Cerebellar nuclear complex (tissue), 1 donor: ENCODE measurements at places on chromosomes 12 and 14.

DNA sequence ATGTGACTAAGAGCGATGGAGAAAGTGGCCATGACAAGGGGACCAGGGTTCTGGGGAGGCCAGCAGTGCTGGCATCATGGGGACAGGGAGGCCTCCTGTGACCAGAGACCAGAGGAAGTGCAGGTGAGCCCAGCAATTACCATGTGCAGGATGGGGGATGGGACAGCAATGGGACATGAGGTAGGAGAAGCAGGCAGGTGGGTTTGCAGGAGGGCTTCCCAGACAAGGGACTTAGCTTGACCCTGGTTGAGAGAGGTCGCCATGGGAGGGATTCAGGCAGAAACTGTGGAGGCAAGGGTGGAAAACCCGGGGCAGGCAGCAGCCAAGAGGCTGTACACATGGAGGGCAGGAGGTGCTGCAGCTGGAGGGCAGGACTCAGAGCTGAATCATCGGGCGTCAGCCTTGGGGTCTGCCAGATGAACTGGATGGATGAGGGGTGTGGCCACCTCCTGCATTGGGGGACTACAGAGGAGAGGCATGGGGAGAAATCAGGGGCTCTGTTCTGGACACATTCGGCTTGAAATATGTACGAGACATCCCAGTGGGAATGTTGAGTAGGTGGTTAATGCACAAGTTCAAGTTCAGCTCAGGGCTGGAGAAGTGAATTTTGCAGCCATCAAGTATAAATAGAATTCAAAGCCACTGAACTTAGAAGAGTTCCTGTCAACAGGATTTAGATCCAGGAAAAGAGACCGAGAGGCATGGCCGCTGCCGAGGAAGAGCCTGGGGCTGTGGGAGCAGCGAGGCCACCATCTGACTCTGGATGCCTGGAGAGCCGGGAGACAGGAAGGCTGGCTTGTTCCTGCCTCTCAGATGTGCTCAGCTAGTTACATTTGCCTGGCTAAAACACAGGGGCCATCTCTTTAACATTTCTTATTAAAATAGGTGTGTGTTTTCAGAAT lies 36.6 kb downstream of the SFSWAP start:
- DNase-seq, result no peak

DNA sequence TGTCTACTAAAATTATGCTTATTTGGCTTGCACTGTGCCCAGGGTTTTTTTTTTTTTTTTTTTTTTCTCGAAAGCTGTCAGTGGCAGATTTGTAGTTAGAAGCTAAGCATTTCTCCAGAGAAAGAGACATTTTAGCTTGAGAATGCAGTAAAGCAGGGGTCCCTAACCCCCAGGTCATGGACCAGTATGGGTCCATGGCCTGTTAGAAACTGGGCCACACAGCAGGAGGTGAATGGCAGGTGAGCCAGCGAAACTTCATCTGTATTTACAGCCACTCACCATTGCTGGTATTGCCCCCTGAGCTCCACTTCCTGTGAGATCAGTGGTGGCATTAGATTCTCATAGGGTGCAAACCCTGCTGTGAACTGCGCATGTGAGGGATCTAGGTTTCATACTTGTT lies 73.7 kb downstream of the TMTC2 start:
- no peak for DNase-seq

GRCh38 chr12:64558754-64559153 lies 51.5 kb upstream of the RASSF3 start:
- no peak for DNase-seq

DNA sequence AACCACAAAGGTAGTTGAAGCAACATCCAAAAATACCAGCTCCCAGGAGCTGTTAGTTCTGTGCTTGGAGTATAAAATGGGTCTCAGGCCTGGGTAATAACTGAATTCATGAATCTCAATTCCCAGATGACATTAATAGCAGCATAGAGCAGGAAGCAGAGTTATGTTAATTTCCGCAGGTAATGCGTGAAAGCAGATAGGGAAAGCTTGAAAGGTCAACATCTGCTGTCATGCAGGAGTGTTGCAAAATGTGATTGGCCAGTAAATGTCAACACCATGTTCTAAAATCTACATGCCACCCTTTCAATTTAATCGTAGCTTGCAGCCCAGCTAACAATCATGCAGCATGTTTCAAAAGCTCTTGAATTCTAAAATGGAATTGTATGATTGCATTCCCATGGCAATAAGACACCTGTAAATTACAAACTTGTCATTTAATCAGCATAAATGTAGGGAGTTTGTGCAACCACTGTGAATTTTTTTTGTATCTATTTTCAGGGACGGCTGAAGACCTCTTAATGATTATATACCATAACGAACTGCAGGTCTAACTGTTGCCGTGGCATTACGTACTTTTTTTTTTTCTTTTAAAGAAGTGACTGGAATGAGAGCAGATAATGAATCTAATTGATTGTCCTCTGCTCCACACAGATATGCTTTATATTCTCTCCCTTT lies 635.8 kb upstream of the FOXG1 start:
- DNase-seq, result no peak

DNA sequence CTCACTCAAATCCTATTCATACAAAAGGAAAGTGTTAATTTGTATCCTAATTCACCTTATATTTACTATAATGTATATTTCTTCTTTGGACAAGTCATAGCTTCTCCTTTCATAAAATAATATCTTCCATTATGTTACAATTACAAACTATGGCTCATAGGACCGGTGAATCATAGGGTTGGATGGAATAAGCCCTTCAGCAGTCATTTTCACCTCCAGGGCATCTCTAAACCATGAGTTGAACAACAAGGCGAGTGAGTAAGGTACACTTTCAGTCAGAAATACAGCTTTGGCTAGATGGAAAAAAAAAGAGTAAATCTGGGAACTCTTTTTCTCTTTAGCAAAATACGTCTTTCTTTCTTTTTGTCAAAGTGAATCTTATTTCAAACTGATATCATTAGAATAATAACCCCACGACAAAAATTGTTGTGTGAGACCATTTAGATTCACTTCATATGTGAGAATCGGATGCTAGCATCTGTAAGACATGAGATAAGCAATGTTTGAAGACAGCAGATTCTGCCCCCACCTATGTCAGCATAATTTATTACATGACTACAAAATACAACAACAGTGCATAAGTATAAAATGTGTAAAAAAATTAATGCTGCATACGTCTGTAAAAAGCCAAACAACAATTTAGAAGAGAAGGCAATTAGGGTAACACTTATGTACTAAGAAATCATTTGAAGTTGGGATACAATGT lies 184.4 kb upstream of the SLC38A2 start:
- DNase-seq, result no peak

DNA sequence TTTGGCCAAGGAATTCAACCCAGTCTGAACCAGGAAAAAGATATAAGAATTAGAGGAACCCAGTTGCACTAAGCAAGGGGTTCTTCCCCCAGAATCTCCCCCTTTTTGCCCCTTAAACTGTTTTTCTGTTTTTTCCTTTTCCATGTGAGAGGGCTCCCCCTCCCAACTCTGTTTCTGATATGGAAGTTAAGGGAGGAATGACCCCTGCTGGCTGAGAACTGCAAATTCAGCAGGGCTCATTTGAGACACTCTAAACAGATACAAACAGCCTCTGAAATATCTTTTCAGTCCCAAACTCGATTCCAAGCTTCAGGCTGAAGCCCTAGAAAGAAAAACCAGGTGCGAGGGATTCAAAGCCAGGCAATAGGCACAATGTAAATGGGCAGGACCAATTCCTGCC lies 132.7 kb downstream of the SLC41A2 start:
- DNase-seq, result no peak

DNA sequence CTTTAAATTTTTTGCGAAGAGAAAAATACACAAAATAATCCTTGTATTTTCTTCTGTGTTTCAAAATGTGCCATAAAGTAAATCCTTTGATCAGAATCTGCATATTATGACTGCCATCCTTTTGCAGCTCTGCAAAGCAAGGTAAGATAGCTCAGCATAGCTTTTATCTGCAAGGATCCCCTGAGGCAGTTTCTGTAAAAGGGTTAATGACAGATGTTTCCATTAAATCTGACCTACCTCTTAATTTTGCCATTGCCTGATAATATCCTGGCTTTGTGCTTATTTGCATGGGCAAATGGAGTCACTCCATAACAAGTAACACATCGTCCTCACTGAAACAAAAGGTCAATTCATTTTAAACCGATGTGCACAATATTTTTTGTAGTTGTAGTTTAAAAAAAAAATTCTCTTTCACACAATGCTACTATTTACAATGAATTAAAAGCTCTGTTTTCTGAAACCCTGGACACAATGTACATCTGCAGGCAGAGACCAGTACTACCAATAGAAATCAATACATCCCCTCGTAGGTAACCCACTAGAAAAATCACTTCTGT lies 108.5 kb upstream of the SOX5 start:
- no peak for DNase-seq

- no peak for DNase-seq
Observed at GRCh38 chr12:113299619-113300237, 35.2 kb downstream of the SLC8B1 start.

DNA sequence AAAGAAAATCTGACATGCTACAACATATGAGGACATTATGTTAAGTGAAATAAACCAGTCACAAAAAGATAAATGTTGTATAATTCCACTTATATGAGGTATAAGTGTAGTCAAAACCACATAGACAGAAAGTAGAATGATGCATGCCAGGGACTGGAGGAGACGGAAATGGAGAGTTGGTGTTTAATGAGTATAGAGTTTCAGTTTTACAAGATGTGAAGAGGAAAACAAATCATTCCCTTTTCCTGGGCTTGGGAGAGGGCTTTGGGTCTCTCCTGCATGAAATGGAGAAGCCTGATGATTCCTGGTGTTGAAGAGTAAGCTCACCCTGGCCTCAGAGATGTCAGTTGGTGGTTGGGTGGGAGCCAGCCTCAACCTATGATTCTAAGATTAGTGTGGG lies 158.4 kb upstream of the PLXNC1 start:
- no peak for DNase-seq

- DNase-seq, result no peak
Observed at GRCh38 chr12:29756741-29757390, 26.9 kb downstream of the TMTC1 start.

- no peak for DNase-seq
Observed at GRCh38 chr12:95998611-95999286, 2.6 kb upstream of the HAL start.

GRCh38 chr14:37515771-37516170 lies 79.3 kb downstream of the FOXA1 start:
- DNase-seq, result no peak

- DNase-seq, result no peak
Observed at GRCh38 chr14:99573436-99574098, 30.4 kb downstream of the CCDC85C start.

GRCh38 chr12:113366827-113367226 lies 8.4 kb downstream of the PLBD2 start:
- no peak for DNase-seq

GRCh38 chr12:93059925-93060665 lies 131.0 kb upstream of the EEA1 start:
- no peak for DNase-seq

GRCh38 chr12:119870457-119870856 lies 6.7 kb downstream of the CIT start:
- no peak for DNase-seq

- no peak for DNase-seq
Observed at GRCh38 chr14:71193663-71194062, 286.4 kb downstream of the PCNX1 start.

GRCh38 chr12:91057368-91058165 lies at the start of gene KERA:
Gene KERA, minus strand, starts transcription at chr12:91058024. Its CDS starts 1,743 bp downstream, at chr12:91056281.
- DNase-seq, result no peak

GRCh38 chr12:93911396-93911795 lies 234.2 kb downstream of the CRADD start:
- DNase-seq, result no peak
